ENCODE measurements at places on chromosomes 7 and 10. TPM values are rescaled to one million over a fixed set of nuclear protein-coding genes. Genes with fewer than 3 reads are reported as not detected.

The UPK3BL2 gene
- total RNA-seq: 0.98 TPM

The ADCY1 gene
- 0.51 TPM for total RNA-seq

The TRIM50 gene
- total RNA-seq: not detected

The GPR26 gene
- not detected for total RNA-seq

The RAPGEF5 gene
- total RNA-seq: 0.16 TPM

The PNLIPRP2 gene
- total RNA-seq: not detected

The SLC18A2 gene
- 1.1 TPM for total RNA-seq

The ABCA13 gene
- 0.38 TPM for total RNA-seq

The ZNF804B gene
- total RNA-seq: not detected

The VSTM4 gene
- 1.6 TPM for total RNA-seq

The FAM25A gene
- total RNA-seq: not detected

The FGFBP3 gene
- 0.33 TPM for total RNA-seq

The IGF2BP3 gene
- total RNA-seq: 39.0 TPM
